ENCODE measurements at places on chromosomes 12 and 14.

DNA sequence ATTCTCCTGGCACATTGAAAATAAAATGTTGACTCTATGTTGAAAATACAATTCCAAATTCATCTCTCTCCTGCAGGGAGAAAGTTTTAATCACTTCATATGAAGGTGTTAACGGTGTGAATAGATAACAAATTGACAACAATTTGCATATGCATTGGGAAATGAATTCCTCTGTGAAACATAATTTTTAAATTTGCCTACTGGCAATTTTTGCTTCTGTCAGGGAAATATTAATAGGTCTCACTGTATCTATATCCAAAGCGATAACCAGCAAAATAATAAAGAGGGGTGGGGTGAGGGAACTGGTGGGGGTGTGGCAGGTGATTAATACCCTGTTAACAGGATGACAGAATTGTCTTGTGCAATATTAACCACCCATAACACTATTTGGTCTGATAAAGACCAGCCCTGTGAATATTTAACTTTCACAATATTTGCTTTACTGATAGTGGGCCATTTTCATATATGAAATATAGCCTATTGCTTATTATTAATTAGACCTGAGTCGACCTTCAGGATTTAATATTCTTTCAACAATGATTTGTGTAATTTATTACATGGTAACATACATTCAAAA, 239.0 kb upstream of the SSTR1 start:
- DNase-seq: no peak

DNA sequence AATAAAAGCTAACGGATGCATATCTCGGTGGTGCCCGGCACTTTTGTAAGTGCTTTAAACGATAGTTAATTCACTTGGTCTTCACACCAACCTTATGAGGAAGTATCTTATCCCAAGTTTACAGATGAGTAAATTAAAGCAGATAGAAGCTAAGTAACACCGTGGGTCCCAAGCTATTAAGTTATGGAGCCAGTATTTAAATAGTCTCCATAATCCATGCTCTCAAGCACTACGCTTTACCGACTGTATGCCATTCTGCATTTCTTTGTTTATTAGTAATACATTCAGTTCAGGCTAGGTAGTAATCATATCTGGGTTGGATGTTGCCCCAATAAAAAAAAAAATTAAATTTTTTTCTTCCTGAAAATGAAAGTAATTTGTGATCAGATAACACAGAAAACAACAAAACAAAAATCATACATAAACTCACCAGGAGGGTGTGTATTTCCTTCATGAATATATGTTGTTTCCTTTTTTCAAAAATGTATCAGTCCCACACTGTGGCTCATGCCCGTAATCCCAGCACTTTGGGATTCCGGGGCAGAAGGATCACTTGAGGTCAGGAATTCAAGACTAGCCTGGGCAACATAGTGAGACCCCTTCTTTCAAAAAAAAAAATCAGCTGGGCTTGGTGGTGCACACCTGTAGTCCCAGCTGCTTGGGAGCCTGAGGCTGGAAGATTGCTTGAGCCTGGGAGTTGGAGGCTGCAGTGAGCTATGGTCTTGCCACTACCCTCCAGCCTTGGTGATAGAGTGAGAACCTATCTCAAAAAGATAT, 1.4 kb upstream of the M6PR start:
- peak; percentile 27 for DNase-seq

GRCh38 chr14:62003701-62004100, 241.5 kb downstream of the SNAPC1 start:
- DNase-seq: no peak

DNA sequence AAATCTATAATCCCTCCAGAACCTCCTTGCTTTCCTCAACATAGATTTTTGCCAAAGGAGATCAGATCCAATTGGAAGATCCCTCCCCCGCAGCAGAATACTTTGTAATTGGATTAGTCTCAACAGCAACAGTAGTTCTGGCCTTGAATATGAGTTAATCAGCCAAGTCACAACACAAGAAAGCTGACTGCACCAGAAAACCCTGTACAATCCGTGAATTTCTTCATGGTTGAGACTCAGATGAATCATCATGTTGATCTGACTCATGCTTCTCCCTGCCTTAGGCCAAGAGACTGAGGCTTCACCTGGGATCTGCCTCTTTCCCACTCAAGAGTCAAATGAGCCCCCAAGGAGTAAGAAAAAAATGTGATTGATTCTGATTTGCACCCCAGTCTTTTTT, 3.0 kb upstream of the METTL17 start:
- peak; percentile 67 for DNase-seq

GRCh38 chr12:3004655-3005565, 45.7 kb downstream of the TEAD4 start:
- DNase-seq: no peak

GRCh38 chr12:88893801-88894200, 313.5 kb upstream of the KITLG start:
- DNase-seq: no peak

- DNase-seq: no peak
Observed at GRCh38 chr12:72111706-72112105, 160.5 kb upstream of the TRHDE start.

GRCh38 chr12:123523518-123523917, 10.0 kb downstream of the RILPL1 start:
- no peak for DNase-seq

DNA sequence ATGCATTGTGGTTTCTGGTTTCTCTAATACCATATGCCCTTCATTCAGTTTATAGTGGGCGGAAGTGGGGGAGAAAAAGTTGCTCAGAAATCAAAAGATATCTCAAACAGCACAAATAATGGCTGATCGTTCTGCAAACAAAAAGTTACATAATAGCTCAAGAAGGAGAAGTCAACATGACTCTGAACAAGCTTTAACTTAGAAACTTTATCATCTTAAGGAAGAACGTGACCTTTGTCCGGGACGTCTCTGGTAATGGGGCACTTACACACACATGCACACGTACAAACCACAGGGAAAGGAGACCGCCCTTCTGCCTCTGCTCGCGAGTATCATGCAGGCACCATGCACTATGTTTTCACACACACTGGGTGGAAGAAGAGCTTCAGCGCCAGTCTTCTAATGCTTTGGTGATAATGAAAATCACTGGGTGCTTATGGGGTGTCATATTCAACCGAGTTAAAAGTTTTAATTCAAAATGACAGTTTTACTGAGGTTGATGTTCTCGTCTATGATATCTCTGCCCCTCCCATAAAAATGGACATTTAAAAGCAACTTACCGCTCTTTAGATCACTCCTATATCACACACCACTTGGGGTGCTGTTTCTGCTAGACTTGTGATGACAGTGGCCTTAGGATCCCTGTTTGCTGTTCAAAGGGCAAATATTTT, 4.7 kb downstream of the FOS start:
- DNase-seq: no peak

- no peak for DNase-seq
Observed at GRCh38 chr12:100574187-100575074, 947 bp downstream of the GAS2L3 start.

DNA sequence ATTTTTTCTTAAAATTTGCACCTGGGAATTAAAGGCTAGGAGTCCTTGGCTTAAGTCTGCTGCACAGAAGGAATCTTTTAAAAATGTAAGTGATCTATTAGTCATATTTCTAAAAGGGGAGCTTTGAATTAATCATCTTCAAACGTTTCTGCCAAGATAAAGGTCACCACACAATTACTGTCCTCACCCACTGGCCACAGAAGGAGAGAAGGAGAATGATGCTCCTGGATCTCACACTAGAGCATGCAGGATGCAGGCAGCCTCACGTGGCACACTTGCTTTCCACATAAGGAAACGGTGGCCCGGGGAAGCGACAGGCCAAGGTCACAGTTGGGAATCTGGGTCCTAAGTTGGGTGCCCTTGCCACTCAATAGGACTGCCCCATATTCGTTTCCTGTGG, 16.9 kb downstream of the PLEKHG7 start:
- DNase-seq: no peak

GRCh38 chr12:98355933-98356332, 159.5 kb upstream of the TMPO start:
- no peak for DNase-seq

DNA sequence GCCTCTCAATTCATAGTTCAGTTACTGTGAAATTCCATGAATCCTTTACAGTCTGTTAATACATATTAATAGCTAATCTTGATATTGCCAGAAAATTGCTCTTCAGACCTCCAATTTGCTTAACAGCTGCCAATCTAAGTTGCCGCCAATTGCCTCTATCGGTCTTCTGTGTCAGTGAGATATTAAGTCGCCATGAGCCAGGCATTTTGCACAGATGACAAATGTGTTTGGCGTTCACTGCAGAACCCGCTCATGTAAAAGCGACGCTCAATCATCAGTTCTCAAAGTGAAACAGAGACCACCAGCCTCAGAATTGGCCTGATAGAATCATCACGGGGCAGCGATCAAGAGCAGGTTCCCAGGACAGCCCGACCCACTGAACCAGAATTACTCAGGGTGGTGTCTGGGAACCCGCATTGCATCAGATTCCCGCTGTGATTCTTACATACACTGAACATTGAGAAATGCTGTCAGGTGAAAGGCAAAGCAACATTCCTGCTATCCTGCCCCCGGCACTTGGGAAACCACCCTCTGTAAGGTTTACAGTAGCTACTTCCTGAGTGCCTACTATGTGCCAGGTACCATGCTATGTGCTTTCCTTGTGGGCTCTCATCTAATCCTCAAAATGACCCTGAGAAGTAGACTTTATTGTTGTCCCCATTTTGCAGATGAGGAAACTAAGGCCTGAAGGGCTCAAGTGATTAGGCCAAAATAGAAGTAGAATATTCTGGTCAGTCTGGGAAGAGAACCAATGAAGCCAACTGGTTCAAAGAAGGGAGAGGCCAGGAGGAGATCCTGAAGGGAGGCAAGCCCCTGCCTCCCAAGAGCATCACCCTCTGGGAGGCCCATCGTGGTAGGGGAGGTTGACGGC, 216.4 kb downstream of the SLC41A2 start:
- no peak for DNase-seq

GRCh38 chr12:130127912-130128789, 34.1 kb upstream of the FZD10 start:
- DNase-seq: no peak

- DNase-seq: no peak
Observed at GRCh38 chr14:103737432-103738045, 21.9 kb downstream of the ZFYVE21 start.

- peak; percentile 62 for DNase-seq
Observed at GRCh38 chr12:120534703-120535655, 823 bp downstream of the RNF10 start.

GRCh38 chr12:123942238-123942653, 30.4 kb downstream of the CCDC92 start:
- no peak for DNase-seq

DNA sequence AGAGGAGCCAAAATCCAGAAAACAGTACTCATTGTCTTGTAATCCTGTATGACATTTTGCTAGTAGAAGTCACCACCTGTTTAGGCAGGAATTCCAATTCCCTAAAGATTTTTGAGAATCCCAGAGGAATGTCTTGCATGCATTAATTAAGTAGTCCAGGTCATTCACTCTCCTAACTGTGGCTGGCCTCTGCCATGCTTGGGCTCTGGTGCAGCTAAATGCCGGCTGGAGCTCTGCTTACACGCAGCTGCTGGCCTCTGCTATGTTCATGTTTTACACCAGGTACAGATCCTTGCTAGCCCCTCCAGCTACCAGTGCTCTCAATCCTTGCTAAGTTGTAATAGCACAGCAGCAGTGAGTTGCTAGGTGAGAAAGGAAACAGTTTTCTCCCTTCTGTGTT, 16.3 kb upstream of the HIF1A start:
- DNase-seq: no peak

DNA sequence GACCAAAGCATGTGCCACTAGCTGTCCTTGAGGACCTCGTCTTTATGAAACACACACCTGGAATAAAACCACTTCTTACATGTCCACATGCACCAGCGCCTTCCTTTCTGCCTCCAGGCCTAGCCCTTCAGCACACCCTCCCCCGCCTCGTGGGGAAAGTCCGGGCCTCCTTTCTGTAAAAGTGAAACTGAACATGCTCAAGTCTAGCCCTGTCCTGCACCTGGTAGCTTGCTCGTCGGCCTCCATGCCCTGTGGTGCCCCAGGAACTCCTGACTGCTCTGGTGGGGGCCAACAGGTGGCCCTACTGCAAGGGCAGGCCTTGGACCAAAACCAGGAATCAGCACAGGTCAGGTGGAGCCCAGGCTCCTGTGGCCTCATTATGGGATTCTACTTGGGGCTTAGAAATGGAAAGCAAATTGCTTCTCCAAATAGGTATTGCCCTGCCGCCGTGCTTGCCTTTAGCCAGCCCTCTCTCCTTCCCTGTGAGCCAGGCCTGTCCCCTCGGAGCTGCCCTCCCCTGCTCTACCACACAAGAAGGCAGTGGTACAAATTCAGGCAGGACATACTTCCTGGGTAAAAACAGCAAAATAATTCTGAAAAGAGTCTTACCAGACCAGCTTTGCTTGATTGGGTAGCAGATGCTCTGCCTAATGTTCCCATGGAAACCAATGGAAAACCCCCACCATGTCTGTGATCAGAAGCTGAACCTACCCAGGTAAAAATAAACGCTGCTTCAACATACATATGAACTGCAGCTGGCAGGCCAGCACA, 43.5 kb downstream of the ERH start:
- DNase-seq: peak; percentile 82

DNA sequence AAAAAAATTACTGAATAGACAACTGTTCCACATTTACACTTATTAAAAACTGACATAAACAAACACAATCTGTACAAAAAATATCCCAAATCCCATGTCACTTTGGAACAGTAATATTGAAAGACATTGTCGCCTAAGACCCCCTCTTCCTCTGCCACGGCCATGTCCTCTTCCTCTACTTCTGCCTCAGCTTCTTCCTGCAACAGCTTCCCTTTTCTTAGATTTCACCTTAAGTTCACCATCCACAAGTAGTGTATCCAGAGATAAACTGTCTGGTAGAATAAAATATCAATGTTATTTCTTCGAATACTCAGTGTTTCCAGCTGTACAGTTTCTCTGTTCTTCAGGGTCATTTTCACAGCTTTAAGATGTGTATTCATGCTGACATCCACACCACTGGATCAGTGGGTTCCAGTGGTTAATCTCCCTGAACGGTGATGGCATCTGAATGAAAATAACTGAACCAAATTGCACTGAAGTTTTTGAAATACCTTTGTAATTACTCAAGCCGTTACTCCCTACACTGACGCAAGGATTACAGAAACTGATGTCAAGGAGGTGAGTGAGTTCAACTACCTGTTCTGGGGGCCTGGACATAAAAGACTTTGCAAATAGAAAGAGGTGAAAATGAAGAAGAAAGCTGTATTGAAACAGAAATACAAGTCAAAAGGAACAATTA, 208.5 kb downstream of the C12orf50 start:
- DNase-seq: no peak

GRCh38 chr14:105041841-105042765, 21.2 kb upstream of the CDCA4 start:
- no peak for DNase-seq

GRCh38 chr14:105760691-105761344, 234.4 kb downstream of the TMEM121 start:
- DNase-seq: no peak

GRCh38 chr12:109018296-109018695, 2.6 kb downstream of the SVOP start:
- no peak for DNase-seq

DNA sequence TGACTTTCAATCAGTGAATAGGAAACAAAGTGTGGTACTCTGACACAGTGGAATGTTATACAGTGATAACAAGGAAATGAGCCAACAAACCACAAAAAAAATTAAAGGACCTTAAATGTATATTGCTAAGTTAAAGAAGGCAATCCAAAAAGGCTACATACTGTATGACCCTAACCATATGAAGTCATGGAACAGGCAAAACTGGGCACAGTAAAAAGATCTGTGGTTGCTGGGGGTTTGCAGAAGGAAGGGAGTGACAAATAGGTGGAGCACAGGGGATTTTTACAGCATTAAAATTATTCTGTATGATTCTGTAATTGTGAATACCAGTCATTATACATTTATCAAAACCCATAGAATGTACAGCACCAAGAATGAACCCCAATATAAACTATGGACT, 112.6 kb downstream of the KCNC2 start:
- no peak for DNase-seq
